ENCODE measurements at places on chromosomes 16 and 17. TPM values are rescaled to one million over a fixed set of nuclear protein-coding genes. Genes with fewer than 3 reads are reported as not detected.

The CCDC78 gene
- 20.8 TPM for total RNA-seq

The ELMO3 gene
- 15.3 TPM for total RNA-seq

The TSPAN10 gene
- 1.5 TPM for total RNA-seq

The LGALS9 gene
- 5.7 TPM for total RNA-seq

The HS3ST3B1 gene
- total RNA-seq = 13.1 TPM

The CHD9NB gene
- total RNA-seq = 3.0 TPM

The SOCS1 gene
- 62.5 TPM for total RNA-seq

The FBXL16 gene
- total RNA-seq = 22.7 TPM

The SLFN12L gene
- total RNA-seq = 0.16 TPM

The BCKDK gene
- total RNA-seq = 58.3 TPM

GRCh38 chr17:80947200-80947940 lies 44.3 kb upstream of the CHMP6 start:
- no peak overlapping the region for H3K4me3 ChIP-seq
- H3K27me3 ChIP-seq = no peaks in the 10 kb centered on the region
- DNase-seq = peak; percentile 4
- H3K36me3 ChIP-seq = peaks cover 17% of the 10 kb centered on the region

DNA sequence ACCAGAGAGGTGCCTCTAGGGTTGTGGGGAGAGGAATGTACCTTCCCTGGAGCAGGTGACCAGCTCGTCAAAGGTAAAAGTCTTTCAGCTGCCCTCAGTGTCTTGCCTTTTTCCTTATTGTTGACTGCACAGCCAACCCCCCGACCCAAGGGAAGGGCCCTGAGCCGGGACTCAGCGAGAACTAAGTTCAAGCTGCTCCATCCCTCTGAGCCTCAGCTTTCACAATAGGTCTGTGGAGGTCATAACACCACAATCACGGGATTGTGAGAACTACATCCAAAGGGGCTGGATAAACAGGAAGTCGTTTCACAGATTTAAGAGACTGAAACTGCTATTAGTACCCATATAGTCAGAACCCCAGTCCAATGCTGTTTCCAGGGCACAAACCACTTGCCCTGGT lies 2.6 kb upstream of the KRT36 start:
- no peak overlapping the region for H3K4me3 ChIP-seq
- H3K4me1 ChIP-seq = 0 out of 2 replicates have a peak, but pooled peaks cover 6% of the 10 kb centered on the region
- H3K27me3 ChIP-seq = no peaks in the 10 kb centered on the region
- DNase-seq = no peak

DNA sequence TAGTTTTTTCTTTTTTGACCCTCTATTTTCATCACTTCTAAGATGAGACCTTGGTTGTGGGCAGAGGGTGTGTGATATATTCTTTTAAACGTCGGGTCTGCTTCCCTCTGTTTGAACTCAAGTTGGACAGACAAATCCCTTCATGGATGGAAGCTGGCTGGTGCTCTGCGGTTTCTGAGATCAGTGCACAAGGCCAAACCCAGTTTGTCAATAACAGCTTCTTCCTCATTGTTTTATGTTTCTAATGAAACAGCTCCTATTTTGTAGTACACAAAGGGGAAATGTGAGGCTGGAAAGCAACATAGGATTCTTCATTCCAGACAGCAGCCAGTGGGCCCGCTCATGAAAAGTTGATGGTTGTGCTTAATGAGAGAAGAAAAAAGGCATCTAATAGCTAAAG lies 159.6 kb downstream of the PRKCA start:
- H3K27ac ChIP-seq = no peak overlapping the region
- peaks cover 4% of the 10 kb centered on the region for H3K36me3 ChIP-seq
- no peak for DNase-seq
- peaks cover 50% of the 10 kb centered on the region for H3K27me3 ChIP-seq
- peaks cover 15% of the 10 kb centered on the region for H3K4me1 ChIP-seq

DNA sequence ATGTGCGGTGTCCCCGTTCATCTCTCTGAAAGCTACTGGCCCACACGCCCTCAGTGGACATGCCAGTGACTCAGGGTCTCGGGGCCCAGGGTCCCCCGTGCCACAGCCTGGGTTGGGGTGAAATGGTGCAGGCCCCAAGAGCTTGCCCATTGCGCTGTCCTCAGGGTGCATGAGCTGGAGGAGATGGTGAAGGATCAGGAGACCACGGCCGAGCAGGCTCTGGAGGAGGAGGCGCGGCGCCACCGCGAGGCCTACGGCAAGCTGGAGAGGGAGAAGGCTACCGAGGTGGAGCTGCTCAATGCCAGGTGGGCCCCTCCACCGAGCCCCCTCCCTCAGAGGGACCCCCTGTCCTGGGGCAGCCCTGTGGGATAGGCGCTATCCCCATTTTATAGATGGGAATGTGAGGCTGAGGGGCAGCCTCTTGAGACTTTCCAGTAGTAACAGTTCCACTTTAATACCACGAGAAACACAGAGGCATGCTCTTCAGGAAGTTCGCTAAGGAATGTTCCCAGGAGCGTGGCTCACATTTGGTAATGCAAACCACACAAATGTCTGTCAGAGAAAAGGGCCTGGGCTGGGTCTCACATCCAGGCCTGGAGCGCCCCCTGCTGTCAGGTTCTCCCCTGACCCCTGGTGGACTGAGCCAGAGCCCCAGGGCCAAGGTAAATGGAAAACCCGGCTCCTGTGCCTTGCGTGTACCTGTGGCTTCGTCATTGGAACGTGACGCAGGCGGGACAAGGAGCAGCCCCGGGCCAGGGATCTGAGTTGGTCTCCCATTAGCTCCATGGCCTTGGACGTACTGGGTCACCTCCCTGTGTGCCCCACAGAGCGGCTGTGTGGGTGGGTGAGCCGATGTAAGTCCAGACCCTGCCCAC lies 133.7 kb downstream of the RAB11FIP4 start:
- peak; percentile 97 for DNase-seq
- H3K27me3 ChIP-seq = no peaks in the 10 kb centered on the region
- H3K4me3 ChIP-seq = no peak overlapping the region
- H3K4me1 ChIP-seq = no peaks in the 10 kb centered on the region

GRCh38 chr16:89495121-89495520 lies 4.8 kb upstream of the ANKRD11 start:
- no peak overlapping the region for H3K4me3 ChIP-seq
- no peak overlapping the region for H3K27ac ChIP-seq
- no peaks in the 10 kb centered on the region for H3K36me3 ChIP-seq
- no peaks in the 10 kb centered on the region for H3K27me3 ChIP-seq
- peaks cover 13% of the 10 kb centered on the region for H3K4me1 ChIP-seq

DNA sequence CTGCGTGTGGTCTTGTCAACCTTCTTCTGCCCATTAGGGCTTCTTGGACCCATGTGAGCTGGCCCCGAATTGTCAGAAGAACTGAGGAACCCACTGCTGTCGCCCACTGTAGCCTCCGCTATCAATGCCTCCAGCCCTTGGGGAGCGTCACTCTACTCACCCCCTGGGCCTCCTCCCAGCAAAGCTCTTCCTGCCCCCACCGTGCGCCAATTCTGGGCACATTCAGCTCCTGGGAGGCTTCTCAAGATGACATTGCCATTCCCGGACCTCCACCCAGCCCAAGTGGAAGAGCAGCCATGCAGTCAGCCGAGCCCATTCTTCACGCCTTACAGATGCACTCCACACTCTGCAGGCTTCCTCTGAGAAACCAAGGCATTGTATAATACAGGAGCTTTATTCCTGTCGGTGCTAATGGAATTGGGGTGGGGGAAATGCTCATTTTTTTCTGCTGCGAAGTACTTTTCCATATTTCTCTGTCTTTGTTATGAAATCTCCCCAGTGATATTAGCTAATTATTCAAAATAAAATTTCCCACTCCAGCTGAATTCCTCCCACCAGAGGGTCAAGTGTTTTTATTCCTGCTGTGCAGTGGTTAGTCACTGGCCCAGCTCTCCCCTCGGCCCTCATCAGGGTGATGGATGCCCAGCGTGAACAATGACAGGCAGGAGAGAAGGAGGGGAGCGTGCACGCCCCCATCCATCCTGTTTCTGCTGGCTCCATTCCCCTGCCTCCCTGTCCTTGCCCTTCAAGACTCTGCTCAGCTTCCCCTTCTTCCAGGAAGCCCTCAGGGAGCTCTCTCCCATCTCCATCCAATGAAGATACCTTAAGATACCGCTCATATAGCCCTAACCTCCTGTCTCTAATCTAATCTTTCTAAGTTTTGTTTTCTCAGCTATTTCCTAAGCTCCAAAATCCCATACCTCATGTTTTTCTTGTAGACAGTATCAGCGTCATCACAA lies 87.7 kb downstream of the C16orf95 start:
- H3K27me3 ChIP-seq = no peaks in the 10 kb centered on the region
- no peak overlapping the region for H3K4me3 ChIP-seq
- H3K27ac ChIP-seq = no peak overlapping the region
- DNase-seq = no peak

GRCh38 chr17:67994817-67995569 lies 1.3 kb downstream of the C17orf58 start:
- H3K4me3 ChIP-seq = peak overlapping the region; percentile 80
- H3K27ac ChIP-seq = no peak overlapping the region
- H3K36me3 ChIP-seq = 0 out of 2 replicates have a peak, but pooled peaks cover 3% of the 10 kb centered on the region

GRCh38 chr16:78405040-78405439 lies 305.6 kb downstream of the WWOX start:
- no peaks in the 10 kb centered on the region for H3K27me3 ChIP-seq
- no peak overlapping the region for H3K27ac ChIP-seq
- H3K36me3 ChIP-seq = peaks cover 22% of the 10 kb centered on the region
- no peak overlapping the region for H3K4me3 ChIP-seq
- DNase-seq = no peak

- no peak overlapping the region for H3K4me3 ChIP-seq
- peaks cover 27% of the 10 kb centered on the region for H3K27me3 ChIP-seq
- H3K27ac ChIP-seq = no peak overlapping the region
- H3K36me3 ChIP-seq = peaks cover 44% of the 10 kb centered on the region
These were observed 122.5 kb downstream of the KCNJ18 start for GRCh38 chr17:21814776-21815175.

DNA sequence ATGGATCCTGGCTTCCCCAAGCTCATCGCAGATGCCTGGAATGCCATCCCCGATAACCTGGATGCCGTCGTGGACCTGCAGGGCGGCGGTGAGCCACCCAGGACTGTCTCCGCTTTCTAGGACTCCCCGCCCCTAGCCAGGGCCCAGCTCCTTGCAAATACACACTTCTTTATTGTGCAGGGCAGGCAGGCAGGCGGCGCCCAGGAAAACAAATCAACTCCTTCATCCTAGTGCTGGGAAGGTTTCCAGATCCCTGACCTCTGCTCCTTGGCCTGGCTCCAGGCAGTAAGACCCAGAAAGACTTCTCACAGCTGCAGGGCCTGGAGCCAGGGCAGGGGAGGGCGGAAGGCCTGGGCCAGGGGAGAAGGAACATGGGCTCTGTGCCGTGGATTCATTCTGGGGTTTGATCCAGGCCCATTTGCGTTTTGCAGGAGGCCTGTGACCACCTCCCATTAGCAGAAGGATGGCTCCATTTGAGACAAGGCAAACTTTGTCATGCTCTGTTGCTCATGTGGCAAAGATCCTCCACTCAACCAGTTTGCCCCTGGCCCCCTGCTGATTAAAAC lies 6.0 kb upstream of the LPCAT2 start:
- no peak overlapping the region for H3K27ac ChIP-seq
- H3K4me1 ChIP-seq = peaks cover 8% of the 10 kb centered on the region
- H3K4me3 ChIP-seq = no peak overlapping the region
- H3K36me3 ChIP-seq = peaks cover 11% of the 10 kb centered on the region

DNA sequence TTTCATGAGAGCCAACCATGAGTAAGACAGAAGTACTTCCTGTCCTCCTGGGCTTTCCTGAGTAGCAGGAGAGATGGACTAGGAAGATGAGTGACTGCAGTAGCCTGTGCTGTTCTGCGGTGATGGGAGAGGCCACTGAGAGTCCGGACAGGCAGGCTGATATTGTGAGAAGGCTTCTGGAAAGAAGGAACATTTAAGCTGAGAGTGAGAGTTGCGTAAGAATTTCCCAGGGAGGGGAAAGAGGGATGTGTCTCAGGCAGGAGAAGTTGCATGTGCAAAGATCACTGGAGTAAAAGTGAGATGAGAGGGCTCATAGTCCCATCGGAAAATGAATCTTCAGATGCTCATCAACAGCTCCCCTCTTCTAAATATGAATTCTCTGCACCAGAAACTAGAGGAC lies 258.3 kb downstream of the RBFOX1 start:
- peaks cover 4% of the 10 kb centered on the region for H3K4me1 ChIP-seq
- peaks cover 3% of the 10 kb centered on the region for H3K36me3 ChIP-seq
- no peaks in the 10 kb centered on the region for H3K27me3 ChIP-seq
- no peak overlapping the region for H3K4me3 ChIP-seq
- DNase-seq = no peak

DNA sequence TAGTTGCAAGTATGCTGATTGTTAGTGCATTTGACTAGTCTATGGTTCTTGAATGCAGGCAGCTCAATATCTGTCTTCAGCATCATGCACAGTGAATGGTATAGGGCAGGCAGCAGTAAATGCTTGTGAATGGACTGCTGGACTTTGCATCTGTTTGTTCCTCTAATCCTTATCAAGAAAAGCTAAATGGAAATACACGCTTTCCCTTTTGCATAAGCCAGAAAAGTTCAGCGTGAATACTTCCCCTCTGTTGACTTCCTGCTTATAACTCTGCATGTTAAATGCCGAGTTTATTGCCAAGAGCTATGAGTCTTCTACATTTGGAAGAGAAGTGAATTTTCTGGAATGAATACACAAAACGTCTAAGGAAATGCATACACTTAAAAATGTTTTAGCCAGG lies 127.9 kb upstream of the CPHXL start:
- peaks cover 6% of the 10 kb centered on the region for H3K36me3 ChIP-seq
- DNase-seq = no peak
- no peak overlapping the region for H3K27ac ChIP-seq
- H3K4me3 ChIP-seq = no peak overlapping the region

GRCh38 chr16:49344401-49344800 lies 29.2 kb upstream of the C16orf78 start:
- H3K4me3 ChIP-seq = no peak overlapping the region
- no peak overlapping the region for H3K27ac ChIP-seq
- H3K36me3 ChIP-seq = no peaks in the 10 kb centered on the region
- H3K4me1 ChIP-seq = no peaks in the 10 kb centered on the region

DNA sequence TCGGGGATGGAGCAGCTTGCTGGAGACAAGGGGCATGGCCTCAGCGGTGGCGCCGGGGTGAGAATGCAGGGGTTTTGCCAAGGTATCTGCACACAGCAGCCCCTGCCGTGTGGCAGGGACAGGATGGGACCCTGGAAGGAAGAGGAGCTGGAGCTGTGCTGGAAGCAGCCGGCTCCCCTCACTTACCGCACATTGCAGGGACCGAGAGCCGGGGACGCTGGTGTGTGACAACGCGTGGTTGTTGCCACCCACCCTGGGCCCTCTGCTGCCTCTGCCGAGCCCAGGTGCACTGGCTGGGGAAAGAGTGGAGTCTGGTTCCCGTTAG lies 3.0 kb downstream of the NUBP2 start:
- no peak overlapping the region for H3K4me3 ChIP-seq
- H3K27ac ChIP-seq = no peak overlapping the region
- no peaks in the 10 kb centered on the region for H3K27me3 ChIP-seq

- H3K4me3 ChIP-seq = no peak overlapping the region
- H3K27me3 ChIP-seq = no peaks in the 10 kb centered on the region
These were observed 6.2 kb downstream of the BECN1 start for GRCh38 chr17:42817866-42818265.

GRCh38 chr16:75120253-75120652 lies 3.7 kb upstream of the LDHD start:
- H3K27me3 ChIP-seq = no peaks in the 10 kb centered on the region
- no peak overlapping the region for H3K4me3 ChIP-seq
- peaks cover 15% of the 10 kb centered on the region for H3K36me3 ChIP-seq
- H3K4me1 ChIP-seq = peaks cover 39% of the 10 kb centered on the region
- H3K27ac ChIP-seq = peak overlapping the region; percentile 82
- no peak for DNase-seq

Data from WTC11 (cell line).